MCF 10A (cell line): ENCODE measurements at places on chromosomes 3 and 15.

DNA sequence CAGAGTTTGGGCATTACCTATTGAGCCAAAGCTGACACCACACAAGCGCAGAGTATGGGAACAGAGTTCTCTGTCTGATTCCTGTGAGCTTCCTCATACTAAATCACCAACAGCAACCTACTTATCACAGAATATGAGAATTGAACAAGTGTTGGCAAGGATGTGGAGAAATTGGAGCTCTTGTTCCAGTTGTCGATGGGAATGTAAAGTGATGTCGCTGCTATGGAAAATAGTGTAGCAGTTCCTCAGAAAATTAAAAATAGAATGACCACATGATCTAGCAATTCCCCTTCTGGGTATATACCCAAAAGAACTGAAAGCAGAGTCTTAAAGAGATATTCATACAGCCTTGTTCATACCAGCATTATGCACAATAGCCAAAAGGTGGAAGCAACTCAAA is 33.4 kb downstream of the CD86 start:
- DNase-seq, result no peak

- no peak for DNase-seq
Measured at GRCh38 chr15:39594446-39595337, 13.8 kb downstream of the THBS1 start.

GRCh38 chr15:42285034-42285433 is 11.8 kb upstream of the TMEM87A start:
- DNase-seq, result no peak

DNA sequence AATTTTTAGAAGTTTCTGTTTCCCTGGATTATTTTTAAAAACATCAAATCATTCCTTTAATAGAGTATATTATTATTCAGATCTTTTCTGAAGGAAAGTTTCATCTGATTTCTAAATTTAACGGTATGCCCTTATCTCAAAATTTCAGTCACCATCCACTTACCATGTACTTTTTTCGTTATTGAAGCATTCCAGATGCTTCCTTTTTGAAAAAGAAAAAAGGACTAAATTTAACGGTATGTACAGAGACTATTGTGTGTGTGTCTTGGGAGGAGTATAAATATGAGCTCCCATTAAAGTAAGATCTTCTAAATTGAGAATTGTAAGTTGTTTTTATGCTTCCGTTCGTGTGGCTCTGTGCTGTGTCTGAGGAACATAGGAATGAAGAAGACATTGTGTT is 517.4 kb upstream of the GOLIM4 start:
- no peak for DNase-seq

GRCh38 chr3:61507946-61508345 is 53.4 kb upstream of the PTPRG start:
- DNase-seq, result no peak

GRCh38 chr3:104106276-104106675 is 1260.4 kb upstream of the ALCAM start:
- DNase-seq, result no peak

DNA sequence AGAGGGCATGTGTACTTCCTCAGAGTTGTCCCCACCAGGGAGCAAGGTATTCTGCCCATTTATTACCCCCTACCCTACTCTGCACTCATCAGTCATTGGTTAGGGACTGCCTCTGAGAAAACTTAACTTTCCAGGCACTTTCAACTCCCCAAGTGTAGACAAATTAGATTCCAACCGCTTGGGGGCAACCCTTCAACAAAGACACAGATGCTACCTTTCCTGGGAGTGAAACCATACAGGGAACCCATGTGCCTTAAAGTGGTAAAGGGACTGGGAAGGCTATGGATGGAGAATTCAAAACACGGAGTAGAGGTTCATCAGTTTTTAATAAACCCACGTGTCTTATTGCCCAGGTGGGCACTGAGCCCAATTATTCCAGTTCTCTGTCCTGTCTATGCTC is 19.4 kb upstream of the UBE2E2 start:
- peak; percentile 79 for DNase-seq

DNA sequence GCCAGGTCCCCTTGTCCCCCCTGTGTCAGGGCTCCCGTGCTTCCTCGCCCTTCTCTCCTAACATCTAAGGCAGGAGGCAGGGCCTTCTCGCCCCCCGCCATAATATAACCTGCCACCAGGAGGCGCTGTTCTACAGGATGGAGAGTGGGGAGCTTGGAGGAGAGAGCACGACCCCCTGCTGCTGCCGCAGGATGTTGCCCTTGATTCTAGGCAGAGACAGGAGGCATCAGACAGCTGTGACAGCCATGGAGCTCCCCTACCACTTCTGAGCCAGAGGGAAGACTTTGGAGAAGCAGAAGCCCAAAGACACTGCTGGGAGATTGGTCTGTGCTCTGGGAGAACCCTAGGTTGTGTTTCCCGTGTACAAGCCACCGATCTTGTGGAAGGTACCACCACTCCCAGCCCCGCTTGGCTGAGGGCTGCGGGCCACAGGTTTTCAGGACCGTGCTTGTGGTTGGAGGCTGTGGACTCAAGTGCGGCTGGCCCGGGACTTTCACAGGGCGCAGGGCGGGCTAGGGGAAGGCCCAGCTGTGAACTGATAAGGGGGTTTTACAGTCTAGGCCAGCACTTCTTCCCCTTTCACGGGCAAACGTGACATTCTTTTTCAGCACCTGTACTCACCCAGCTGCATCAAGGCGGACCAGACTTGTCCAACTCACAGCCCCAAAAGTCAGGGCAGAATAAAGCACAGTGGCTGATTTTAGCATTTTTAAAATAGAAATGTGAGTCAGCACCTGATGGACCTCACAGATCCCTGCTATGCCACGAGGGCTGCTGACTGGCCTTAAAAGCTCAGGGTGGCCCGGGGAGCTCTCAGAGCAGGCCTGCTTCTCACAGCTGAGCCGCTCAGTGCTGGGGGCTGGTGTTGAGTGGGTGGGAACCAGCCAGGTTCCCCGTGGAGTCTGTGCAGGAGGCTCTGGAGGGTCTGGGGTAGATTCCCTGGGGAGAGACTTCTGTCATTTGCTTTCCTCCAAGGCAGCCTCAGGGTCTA is 2.6 kb upstream of the TIGIT start:
- peak; percentile 63 for DNase-seq

- peak; percentile 97 for DNase-seq
Measured at GRCh38 chr3:152298393-152299248, 29.9 kb downstream of the MBNL1 start.
